OCI-LY7 (cell line): ENCODE measurements at places on chromosomes 2 and 18. TPM values are rescaled to one million over a fixed set of nuclear protein-coding genes. Genes with fewer than 3 reads are reported as not detected.

DNA sequence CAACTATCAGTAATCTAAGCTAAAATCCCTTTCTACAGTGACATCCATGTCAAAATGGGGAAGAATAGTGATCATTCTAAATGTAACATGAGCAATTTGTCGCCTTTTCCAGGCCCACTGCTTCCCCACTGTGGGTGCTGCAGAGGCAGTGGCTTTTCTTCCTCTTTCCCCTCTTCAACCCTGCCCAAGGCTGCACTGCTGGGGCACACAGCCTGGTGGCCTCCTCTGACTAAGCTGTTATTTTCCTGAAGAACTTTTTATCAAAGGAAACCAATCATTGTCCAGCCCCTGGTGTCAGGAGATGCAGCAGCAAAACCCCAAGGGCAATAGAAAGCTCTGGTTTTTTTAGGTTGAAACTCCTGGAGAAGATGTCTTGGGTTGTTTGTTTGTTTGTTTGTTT lies 117.6 kb upstream of the KLF7 start:
- no peak for DNase-seq

GRCh38 chr2:213065583-213066442 lies 85.6 kb downstream of the IKZF2 start:
- no peak for DNase-seq

GRCh38 chr2:200428961-200429665 lies 80.8 kb downstream of the KCTD18 start:
- DNase-seq: no peak

GRCh38 chr18:46334868-46335281 lies 230.7 kb downstream of the HAUS1 start:
- no peak for DNase-seq

DNA sequence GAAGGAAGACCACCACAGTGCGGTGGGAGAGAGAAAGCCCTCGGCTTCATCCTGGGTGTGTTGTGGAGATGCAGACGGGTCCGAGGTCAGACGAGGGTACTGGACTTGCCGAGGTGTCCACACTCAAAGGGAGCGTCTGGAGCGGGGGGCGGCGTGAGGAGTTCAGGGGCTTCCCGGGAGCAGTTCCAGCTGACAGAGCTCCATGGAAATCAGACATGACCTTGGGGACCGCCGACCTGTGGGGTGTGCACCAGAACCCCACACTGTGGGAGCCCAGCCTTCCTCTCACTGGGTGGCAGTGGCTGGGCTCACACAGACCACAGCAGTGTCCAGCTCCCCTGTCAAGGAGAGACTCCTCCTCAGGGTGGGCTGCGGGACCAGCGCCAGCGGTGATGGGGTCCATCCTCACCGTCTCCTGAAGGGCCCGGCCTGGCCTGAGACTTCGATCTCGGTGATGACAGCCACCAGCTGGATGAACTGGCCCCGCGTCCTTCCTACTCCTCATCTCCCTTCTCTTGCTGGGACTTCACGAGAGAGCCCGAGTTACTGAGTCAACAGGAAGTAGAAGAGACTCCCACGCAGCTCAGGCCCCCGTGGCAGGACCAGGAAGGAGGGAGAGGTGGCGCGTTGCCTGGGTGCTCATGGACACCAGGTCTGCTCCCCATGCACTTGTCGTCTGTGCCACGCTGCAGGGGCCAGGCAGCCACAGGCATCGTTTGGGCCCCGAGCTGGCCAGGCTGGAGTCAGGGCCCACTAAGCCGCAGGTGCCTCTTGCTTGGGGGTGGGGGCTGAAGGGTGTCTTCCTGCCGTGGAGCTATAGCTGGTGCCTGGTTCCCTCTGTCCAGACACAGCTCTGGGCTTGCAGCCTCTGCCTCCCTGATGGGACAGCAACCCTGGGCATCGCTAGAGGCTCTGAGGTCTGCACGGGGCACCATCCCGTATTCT lies 101.9 kb upstream of the CTDP1 start:
- no peak for DNase-seq

DNA sequence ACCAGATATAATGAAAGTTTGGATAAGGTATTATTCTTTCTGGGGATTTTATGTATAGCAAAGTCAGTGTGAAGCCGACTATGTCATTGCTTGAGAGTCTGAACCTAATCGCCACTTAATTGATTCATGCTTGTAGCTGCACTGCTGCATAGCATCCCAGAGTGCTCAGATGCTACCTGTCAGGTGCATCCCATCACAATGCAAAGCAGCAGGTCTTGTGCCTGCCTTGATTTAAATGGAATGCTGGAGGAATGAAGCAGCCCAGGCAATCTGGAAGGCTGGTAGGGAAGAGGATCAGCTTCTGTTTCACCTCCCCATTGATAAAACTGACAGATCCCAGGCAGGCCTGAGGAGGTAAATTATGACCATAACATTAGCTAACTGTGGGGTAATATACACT lies 40.4 kb upstream of the ATIC start:
- DNase-seq: no peak

- DNase-seq: no peak
Observed at GRCh38 chr2:210318891-210319290, 3.9 kb upstream of the MYL1 start.

GRCh38 chr18:6994771-6995430 lies 122.7 kb downstream of the LAMA1 start:
- no peak for DNase-seq

GRCh38 chr2:104831742-104832141 lies 22.2 kb upstream of the POU3F3 start:
- DNase-seq: no peak

- no peak for DNase-seq
Observed at GRCh38 chr2:26274058-26274613, 29.4 kb downstream of the HADHB start.

DNA sequence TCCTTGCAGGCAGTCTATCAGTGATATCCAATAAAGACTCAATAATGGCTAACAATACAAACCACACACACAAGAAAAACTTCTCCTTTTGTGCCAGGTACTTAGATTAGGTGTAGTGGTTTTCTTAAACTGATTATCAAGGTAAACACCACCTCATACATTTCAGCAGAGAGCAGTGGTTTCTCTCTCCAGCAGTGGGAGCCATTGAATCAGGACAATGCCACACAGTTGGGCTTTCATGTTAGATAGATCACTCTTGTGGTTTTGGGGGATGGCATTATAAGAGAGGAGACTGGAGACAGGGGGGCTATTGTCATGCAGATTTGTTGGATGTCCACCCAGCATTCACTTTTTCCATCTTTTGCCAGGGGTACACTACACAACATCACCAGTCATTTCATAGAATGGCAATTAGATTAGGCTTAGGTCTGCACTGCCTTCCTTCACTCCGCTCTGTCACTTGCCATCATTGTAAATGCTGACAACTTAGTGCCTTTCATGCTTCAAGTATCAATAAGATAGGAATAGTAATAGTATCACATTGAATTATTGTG lies 13.6 kb upstream of the IRS1 start:
- peak; percentile 60 for DNase-seq

DNA sequence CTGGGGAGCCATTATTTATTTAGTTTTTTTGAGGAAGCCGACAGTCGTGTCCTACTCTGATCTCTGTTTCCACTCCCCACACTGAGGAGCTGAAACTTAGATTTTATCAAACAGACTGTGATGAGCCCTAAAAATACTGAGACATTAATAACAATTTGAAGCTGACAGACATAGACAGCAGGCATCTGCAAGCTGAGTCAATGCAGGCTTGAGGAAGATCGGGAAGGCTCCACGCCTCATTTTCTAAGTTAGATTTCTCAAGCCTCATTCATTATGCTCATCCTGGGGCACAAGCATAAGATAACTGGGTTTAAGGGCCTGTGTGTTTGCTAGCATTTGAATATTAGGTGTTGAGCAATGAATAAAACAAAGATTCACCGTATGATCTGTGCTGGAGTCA lies 26.3 kb downstream of the EFR3B start:
- no peak for DNase-seq

DNA sequence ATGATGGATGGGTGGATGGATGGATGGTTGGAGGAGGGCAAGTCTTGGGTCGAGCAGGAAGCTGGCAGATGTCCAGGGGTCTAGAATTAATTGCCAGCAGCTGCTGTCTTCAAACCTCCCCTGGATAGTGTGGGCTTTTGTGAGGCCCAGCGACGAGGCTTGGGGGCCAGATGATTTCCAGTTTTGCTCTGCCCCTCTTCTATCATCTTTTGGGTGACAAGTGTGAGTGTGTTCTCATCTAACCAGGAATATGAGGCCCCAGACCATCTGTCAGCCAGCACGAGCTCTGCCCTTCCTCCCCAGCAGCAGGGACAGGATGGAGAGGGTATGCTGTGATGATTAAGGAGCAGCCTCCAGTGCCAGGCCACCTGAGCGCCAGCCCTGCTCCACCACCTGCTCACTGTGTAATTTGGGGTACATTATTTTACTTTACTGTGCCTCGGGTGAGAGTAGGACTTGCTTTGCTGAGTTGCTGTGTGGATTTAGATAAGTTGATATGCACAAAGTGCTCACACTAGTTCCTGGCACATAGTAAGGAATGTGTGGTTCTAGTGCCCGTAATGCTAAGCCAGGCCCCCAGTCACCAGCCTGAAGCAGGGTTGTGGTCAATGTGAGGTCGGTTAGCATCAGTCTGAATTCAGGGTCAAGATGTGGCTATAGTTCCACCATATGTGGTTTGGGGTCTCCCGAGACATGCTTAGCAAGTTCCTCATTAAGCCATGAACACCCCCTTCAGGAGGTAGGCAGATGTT lies 251.1 kb downstream of the CYP26B1 start:
- DNase-seq: no peak

DNA sequence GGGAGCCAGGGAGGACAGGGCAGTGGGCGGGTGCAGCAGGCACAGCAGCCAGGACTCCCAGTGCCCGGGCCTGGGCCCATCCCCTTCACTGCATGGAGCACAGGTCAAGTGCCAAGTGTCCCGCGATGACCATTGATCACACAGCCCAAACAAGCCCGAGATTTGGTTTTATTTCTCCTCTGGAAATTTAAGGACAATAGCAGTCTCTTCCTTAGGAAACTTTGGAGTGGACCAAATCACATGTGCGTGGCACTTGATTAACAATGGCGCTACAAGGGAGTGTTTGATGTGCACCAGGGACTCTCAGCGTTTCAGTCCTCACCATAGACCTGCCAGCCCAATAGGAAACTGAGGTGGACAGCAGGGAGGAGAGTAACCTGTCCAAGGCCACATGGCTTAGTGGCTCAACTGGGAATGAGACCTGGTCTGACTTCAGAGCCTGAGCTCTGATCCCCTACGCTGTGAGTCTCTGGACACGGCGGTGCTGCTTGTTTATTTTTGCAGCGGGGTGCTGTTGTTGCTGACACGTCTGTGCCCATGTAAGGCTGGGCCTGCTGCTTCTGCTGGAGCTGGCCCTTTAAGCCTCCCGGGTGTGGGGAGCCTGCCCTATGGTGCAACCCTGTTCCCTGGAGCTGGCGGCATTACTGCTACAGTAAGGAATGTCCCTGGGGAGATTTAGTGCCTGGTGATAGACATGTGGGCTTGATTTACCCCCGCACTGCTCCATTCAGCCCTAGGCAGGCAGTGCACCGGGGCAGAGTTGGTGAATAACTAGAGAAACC lies 194.2 kb downstream of the INHBB start:
- no peak for DNase-seq

DNA sequence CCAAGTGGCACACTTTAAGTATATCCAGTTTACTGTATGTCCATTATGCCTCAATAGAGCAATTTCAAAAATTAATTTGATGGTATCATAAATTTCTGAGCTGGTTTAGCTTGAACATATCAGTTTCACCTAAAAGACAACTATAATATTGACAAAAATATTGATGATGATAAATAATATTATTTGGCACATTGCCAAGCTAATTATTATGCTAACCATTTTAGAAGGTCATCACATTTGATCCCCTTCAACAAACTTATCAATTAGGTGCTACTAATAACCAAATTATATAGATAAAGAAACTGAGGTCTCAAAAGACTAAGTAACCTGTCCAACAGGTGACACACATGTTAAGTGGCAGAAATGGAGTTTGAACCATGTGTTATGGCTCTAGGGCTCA lies 26.9 kb upstream of the UBE2E3 start:
- no peak for DNase-seq

DNA sequence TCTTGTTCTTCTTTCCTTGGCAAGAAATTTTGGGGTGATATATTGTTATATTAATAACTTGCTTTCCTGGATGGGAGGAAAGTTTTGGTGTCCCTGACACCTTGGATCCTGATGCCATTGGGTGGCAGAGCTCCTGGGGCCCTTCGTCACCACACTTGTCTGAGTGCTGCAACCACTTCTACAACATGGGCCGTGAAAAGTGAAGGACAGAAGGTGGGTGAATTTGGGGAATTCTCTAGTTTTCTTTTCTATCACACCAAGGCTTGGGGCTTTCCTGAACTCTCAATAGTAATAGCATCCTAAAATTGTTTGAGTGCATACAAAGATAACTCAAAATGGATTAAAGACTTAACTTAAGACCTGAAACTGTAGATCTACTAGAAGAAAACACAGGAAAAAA lies 10.0 kb downstream of the ACOXL start:
- DNase-seq: no peak

- DNase-seq: no peak
Observed at GRCh38 chr2:109560265-109560664, 53.5 kb downstream of the SEPTIN10 start.

DNA sequence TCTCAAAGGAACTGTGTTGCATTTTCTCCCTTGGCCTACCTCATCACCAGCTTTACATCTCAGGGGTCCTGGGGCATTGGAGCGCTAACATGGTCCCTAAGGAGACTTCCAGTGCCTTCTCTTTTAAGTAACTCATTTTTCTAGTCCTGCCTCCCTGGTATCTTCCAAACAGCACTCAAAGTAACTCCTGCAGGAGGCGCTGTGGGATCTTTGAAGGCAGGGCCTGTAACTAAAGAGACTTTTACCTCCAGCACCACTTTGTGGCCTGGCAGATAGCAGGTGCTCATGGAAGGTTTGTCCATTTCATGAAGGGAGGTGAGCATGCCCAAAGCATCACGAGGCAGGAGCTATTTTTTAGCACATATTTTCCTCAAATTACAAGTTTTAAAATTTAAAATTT lies 411.0 kb upstream of the GYPC start:
- DNase-seq: peak; percentile 41

- no peak for DNase-seq
Observed at GRCh38 chr2:179646862-179647587, 214.4 kb downstream of the ZNF385B start.

DNA sequence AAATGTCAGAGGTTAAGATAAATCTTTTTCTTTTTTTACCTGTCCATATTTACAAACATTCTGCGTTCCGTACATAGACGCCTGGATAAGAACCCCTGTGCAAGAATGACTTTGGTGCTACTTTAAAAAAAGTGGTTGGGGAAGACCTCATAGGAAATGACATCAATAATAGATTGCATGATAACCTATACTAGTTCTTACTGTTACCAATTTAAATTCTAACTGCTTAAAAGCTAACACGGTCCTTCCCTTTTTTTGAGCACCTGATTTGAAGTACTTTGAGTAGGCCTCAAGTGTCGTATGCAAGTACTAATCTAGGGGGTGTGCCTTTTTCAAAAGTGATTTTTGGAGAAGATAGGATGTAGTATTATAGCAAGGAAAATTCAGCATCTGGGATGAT lies 2.1 kb downstream of the SLC39A10 start:
- peak; percentile 61 for DNase-seq

Gene NR4A2
- 0.13 and 0.59 TPM in 2 replicates for total RNA-seq

Gene CNOT11
- total RNA-seq: 71.9 and 75.6 TPM in 2 replicates

Gene RBKS
- total RNA-seq: 1.0 and 1.1 TPM in 2 replicates

Gene ZNF638
- total RNA-seq: 114 and 123 TPM in 2 replicates

Gene UGT1A8
- not detected in 2 replicates for total RNA-seq

Gene MRO
- total RNA-seq: 0.46 TPM in 2 replicates

Gene PLEK
- 80.6 and 88.7 TPM in 2 replicates for total RNA-seq

Gene TMEM131
- total RNA-seq: 32.3 and 41.6 TPM in 2 replicates

Gene SMAD2
- 81.1 and 84.8 TPM in 2 replicates for total RNA-seq

Gene RNU2-63P
- 4.8 and 17.9 TPM in 2 replicates for total RNA-seq

Gene LYG2
- total RNA-seq: not detected in 2 replicates

Gene DSC2
- not detected in 2 replicates for total RNA-seq

Gene RESP18
- total RNA-seq: not detected in 2 replicates
